ENCODE measurements at places on chromosomes 3 and 15.

DNA sequence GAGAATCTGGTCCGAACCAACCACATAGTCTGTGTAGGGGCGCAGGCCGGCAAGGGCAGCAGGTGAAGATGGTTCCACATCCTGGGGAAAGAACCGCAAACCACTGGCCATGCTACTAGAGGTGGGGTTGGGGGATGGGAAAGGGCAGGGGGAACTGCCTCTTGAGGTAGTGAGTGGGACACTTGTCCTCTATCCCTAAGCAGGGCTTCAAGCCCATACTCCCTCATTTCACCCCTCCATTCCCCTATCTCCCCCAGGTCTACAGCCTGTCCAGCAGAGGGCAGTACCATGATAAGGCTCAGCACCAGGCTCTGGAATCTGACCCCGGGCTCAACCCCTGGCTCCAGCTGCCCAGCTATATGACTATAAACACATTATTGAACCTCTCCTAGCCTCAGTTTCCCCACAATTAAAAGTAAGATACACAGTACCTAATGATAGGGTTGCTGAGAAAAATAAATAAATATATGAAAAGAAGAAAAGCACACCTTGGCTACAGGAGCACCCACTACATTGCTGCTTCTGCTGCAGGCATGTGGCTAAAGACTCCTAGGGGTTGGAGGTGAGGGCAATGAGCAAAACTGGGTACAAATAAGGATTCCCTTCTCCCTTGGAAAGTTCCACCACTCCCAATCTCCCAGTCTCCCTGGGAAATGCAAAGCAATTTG lies 6.3 kb downstream of the GORASP1 start:
- DNase-seq = no peak

GRCh38 chr15:47289656-47290055 lies 427.6 kb upstream of the SEMA6D start:
- DNase-seq = no peak

DNA sequence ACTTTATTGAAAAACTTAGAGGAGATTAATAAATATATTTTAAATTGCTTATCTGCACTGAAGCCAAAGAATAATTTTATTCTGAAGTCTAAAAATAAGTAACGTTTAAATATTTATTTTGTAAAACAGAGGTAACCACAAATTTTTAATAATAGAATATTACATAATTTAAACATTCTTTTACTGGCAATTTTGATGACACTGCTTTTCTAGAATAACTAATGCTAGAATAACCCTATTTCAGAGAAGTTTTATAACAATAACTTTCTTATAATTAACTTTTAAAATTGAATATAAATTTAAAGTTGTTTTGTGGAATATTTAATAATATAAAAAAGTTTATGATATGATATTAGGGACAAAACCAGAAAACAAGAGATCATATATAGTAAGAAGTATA lies 409.6 kb upstream of the KCNMB2 start:
- no peak for DNase-seq

DNA sequence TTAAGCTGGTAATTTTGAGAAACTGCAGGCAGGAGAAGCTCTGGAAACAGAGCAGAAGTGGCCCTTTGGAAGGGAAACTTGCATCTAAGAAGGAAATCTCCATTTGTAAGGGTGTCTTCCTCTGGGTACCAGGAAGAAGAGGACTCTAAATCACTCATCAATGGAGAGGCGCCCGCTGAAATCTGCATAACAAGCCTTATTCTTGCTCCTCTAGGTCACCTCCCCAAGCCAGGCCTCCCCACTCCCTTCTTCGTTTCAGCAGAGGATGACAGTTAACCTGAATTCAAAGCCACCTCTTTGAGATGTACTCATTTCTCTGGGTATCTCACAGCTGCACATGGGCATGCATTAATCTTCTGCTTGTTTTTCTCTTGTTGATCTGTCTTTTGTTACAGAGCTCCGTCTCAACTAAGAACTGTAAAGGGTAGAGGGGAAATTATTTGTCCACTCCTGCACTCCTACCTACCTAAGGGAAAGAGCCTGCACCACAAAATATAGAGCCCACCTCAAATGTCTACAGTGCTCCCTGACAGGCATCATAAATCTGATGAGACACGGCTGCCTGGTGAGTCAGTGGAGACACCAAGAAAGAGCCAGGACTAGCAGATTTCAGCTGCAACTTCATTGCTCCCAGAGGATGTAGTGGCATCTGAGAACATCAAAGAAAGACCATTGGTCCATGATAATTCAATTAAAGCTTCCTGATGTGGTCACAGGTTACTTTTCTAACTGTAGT lies 51.5 kb downstream of the GABRB3 start:
- no peak for DNase-seq

- DNase-seq = no peak
Measured at GRCh38 chr15:33215941-33216872, 21.7 kb upstream of the FMN1 start.
